Activated CD4-positive, alpha-beta T cell treated with anti-CD3 and anti-CD28 coated beads for 36 hours (primary cell): ENCODE measurements at places on chromosomes 1 and 21. TPM values are rescaled to one million over a fixed set of nuclear protein-coding genes. Genes with fewer than 3 reads are reported as not detected.

NTMT2 gene
- not detected for total RNA-seq

C1orf115 gene
- 0.78 TPM for total RNA-seq

ALX3 gene
- not detected for total RNA-seq

OR14K1 gene
- not detected for total RNA-seq

PTAFR gene
- 0.19 TPM for total RNA-seq

CR1L gene
- total RNA-seq, result not detected

AIM2 gene
- 65.6 TPM for total RNA-seq

C1QC gene
- total RNA-seq, result not detected

PCAT6 gene
- 0.59 TPM for total RNA-seq

S100A14 gene
- total RNA-seq, result 0.14 TPM

ANKRD35 gene
- 0.55 TPM for total RNA-seq

CELA3A gene
- not detected for total RNA-seq

PKLR gene
- total RNA-seq, result not detected
